ENCODE measurements at places on chromosomes 1 and 21.

GRCh38 chr1:205343431-205344065 is 13.2 kb downstream of the KLHDC8A start:
- no peak for DNase-seq
- H3K36me3 ChIP-seq, result no peaks in the 10 kb centered on the region
- no peak overlapping the region for H3K27ac ChIP-seq
- peaks cover 33% of the 10 kb centered on the region for H3K27me3 ChIP-seq

DNA sequence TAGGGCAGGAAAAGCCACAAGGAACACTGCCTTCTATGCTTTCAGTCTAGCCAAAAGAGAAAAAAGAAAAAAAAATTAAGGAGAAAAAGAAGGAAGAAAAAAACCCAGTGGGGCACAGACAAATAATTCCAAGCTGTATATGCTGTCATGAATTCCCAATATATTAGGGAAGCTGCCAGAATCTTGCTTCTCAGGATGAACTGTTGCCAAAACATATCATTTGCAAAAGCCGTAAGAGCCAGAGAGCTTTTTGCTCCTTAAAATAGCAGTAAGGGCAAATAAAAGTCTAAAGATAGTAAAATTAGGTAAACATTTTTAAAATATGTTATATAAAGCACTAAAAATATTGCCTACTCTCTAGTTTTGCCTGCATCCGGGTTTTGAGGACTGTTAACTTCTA is 52.1 kb downstream of the PGM1 start:
- H3K27ac ChIP-seq, result no peak overlapping the region
- H3K27me3 ChIP-seq, result no peaks in the 10 kb centered on the region
- H3K4me1 ChIP-seq, result no peaks in the 10 kb centered on the region
- H3K4me3 ChIP-seq, result no peak overlapping the region
- peaks cover 37% of the 10 kb centered on the region for H3K36me3 ChIP-seq
- DNase-seq, result no peak

DNA sequence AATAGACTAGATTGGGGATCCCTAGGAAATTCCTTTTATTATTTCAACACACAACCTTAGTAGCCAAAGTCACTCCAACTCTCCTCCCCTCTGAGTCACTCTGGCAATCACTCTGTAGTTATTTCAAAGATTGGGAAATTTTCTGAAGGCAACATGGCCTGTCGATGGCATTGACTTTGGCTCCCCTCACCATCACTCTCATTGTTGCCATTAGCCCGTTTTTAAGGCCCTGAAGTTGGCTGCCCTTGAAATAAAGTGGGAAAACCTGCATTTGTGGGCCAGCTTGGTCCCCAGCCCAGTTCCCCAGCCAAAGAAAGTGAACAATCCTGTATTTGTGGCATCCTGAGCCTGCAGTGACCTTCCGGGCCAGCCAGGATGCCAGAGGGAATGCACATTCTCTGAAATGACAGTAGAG is 52.5 kb downstream of the CDC7 start:
- H3K4me3 ChIP-seq, result no peak overlapping the region
- H3K36me3 ChIP-seq, result peaks cover 1% of the 10 kb centered on the region
- H3K27me3 ChIP-seq, result no peaks in the 10 kb centered on the region
- DNase-seq, result no peak

GRCh38 chr1:224387302-224387912 is 30.7 kb downstream of the CNIH4 start:
- no peaks in the 10 kb centered on the region for H3K27me3 ChIP-seq
- H3K4me3 ChIP-seq, result no peak overlapping the region
- peaks cover 44% of the 10 kb centered on the region for H3K4me1 ChIP-seq
- H3K27ac ChIP-seq, result peak overlapping the region; percentile 4
- DNase-seq, result no peak

GRCh38 chr1:152969036-152969435 is 1.4 kb upstream of the SPRR4 start:
- no peak overlapping the region for H3K27ac ChIP-seq
- H3K27me3 ChIP-seq, result peaks cover 6% of the 10 kb centered on the region
- H3K4me1 ChIP-seq, result no peaks in the 10 kb centered on the region

DNA sequence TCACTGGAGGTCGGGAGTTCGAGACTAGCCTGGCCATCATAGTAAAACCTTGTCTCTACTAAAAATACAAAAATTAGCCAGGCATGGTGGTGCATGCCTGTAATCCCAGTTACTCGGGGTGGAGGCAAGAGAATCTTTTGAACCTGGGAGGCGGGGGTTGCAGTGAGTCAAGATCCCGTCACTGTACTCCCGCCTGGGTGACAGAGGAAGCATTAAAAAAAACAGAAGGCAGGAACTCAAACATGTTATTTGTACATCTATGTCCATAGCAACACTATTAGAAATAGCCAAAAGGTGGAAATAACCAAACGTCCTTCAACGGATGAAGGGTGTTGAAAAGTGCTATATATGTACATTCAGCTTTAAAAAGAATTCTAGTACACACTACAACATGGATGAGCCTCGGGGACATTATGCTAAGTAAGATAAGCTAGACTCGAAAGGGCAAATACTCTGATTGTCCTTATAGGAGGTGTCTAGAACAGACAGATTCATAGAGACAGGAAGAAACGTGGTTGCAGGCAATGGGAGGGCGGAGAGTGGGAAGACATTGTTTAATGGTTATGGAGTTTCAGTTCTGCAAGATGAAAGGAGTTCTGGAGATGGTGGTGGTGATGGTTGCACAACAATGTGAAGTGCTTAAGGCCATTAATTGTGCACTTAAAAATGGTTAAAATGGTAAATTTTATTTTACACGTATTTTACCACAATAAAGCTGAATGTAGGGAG is 19.2 kb downstream of the NLRP3 start:
- DNase-seq, result no peak
- peaks cover 38% of the 10 kb centered on the region for H3K36me3 ChIP-seq
- H3K4me3 ChIP-seq, result no peak overlapping the region
- H3K27ac ChIP-seq, result no peak overlapping the region
- H3K27me3 ChIP-seq, result no peaks in the 10 kb centered on the region
- peaks cover 13% of the 10 kb centered on the region for H3K4me1 ChIP-seq

- no peak overlapping the region for H3K27ac ChIP-seq
- no peak overlapping the region for H3K4me3 ChIP-seq
- no peaks in the 10 kb centered on the region for H3K27me3 ChIP-seq
- DNase-seq, result no peak
- peaks cover 15% of the 10 kb centered on the region for H3K36me3 ChIP-seq
- H3K4me1 ChIP-seq, result peaks cover 25% of the 10 kb centered on the region
Observed at GRCh38 chr1:43370564-43370963, 2.8 kb upstream of the ELOVL1 start.

DNA sequence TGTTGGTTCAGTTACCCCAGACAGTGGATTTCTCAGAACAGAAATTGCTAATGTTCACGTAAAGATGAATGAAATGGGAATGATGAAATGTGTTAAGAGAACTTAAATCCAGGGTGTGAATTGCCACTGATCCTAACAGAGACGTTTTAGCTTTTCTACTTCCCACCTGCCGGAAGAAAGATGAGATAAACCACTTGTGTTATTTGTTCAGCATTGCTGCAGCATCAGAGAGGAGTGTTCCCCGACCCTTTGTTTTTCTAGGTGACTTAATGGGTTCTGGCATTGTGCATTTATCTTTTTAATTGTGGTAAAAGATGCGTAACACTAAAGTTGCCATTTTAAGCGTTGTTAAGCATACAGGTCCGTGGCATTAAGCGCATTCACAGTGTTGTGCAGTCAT is 122.3 kb downstream of the GALNT2 start:
- H3K36me3 ChIP-seq, result peaks cover 34% of the 10 kb centered on the region
- no peaks in the 10 kb centered on the region for H3K27me3 ChIP-seq

DNA sequence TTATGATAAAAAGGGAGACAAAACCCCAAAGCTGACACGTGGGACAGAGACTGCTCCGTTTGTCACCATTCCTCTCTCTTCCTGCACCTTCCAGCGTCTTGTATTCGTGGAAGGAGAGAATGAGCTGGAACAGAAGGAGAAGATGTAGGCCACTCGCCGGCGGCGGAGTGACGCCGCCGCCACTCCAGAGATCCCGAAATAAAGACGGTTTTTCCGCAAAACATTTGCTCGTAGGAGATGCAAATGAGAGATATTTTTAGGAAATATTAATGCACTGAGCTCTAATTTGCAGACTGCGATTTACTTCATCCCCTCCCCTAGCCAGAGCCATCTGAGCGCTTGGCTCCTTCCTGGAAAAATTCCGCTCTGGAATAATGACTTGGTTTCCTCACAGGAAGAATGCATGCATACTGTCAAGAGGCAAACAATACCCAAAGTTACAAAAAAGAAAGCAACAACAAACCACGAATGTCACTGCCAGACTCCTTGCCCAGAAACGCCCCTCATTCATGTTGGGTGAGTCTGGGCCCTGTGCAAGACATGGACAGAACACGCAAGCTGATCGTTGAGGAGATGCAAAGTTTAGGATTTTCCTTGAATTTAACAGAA is 18.0 kb upstream of the ADARB1 start:
- H3K4me1 ChIP-seq, result no peaks in the 10 kb centered on the region
- no peak overlapping the region for H3K27ac ChIP-seq
- no peak overlapping the region for H3K4me3 ChIP-seq
- peaks cover 16% of the 10 kb centered on the region for H3K27me3 ChIP-seq
- H3K36me3 ChIP-seq, result no peaks in the 10 kb centered on the region

DNA sequence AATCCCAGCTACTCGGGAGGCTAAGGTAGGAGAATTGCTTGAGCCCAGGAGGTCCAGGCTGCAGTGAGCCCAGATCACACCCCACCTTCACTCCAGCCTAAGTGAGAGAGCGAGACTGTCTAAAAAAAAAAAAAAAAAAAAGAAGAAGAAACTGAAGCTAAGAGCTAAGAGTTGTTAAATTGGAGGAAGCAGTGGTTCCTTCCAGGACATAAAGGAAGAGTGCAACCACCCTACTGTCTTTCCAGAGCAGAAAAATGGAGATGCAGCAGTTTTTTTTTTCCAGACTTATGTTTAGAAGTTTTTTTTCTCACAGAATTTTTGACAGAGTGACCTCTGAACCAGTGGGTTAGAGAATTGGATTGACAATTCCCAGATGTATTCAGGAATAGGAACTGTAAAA is 88.7 kb downstream of the HLX start:
- no peak for DNase-seq
- H3K4me3 ChIP-seq, result no peak overlapping the region
- H3K4me1 ChIP-seq, result no peaks in the 10 kb centered on the region
- H3K27me3 ChIP-seq, result peaks cover 3% of the 10 kb centered on the region

- H3K36me3 ChIP-seq, result peaks cover 7% of the 10 kb centered on the region
- peaks cover 72% of the 10 kb centered on the region for H3K4me1 ChIP-seq
- H3K27ac ChIP-seq, result peak overlapping the region; percentile 96
- peak overlapping the region; percentile 82 for H3K4me3 ChIP-seq
- DNase-seq, result peak; percentile 87
- H3K27me3 ChIP-seq, result no peaks in the 10 kb centered on the region
Observed at GRCh38 chr1:160768295-160768657, 27.7 kb upstream of the LY9 start.

- H3K27me3 ChIP-seq, result peaks cover 66% of the 10 kb centered on the region
- peaks cover 5% of the 10 kb centered on the region for H3K4me1 ChIP-seq
- DNase-seq, result no peak
- no peak overlapping the region for H3K4me3 ChIP-seq
Observed at GRCh38 chr1:6416295-6416656, 3.4 kb downstream of the HES2 start.

DNA sequence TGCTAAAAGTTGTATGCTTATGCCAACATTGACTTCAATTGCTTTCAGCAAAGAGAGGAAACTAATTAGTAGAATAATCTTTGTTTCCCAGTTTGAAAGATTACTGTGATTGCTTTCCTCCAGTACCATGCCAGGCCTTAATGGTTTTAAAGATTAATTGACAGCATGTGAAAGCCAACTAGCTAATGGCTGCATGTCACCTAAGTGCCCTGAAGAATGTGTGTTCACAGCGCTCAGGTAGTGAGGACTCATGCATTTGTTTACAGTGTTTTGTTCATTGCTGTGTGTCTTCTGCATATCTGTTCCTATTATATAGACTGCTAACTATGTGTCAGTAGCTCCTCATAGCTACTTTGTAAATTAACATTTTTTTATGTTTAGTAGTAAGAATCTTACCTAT is 335.6 kb downstream of the LRRIQ3 start:
- H3K27ac ChIP-seq, result no peak overlapping the region
- no peak overlapping the region for H3K4me3 ChIP-seq
- H3K27me3 ChIP-seq, result no peaks in the 10 kb centered on the region
- no peaks in the 10 kb centered on the region for H3K4me1 ChIP-seq
- no peaks in the 10 kb centered on the region for H3K36me3 ChIP-seq

DNA sequence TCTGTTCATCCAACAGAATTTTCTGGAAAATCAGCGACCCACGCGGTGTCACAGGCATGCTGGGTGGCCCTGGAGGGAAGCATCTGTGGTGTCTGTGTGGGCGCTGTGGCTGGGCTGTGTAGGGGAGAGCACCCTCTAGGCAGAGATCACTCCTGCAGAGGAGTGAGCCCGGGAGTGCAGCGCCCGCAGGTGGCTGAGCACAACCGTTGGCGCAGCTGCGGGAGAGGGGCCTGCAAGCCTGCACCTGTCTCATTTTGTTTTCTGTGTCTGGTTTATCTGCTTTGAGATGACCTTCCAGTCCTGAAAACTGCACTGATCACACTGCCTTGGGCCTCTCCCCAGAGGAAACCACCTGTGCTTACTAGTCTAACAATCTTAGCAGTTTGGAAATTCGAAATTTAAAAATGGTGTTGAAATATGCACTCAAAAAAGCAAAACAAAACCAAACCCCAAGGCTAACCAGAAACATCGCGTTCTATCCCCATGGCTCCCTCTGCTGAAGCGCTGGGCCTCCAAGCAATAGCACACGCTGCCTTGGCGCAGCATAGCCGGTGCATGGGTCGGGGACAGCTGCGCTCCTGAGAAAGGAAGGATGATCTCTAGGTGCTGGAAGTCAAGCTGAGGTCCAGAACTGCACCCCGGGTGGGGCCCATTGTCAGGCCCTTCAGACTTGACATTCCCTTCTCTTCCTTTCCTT is 4.8 kb downstream of the FAM3B start:
- no peaks in the 10 kb centered on the region for H3K36me3 ChIP-seq
- peaks cover 12% of the 10 kb centered on the region for H3K4me1 ChIP-seq
- no peak overlapping the region for H3K4me3 ChIP-seq

DNA sequence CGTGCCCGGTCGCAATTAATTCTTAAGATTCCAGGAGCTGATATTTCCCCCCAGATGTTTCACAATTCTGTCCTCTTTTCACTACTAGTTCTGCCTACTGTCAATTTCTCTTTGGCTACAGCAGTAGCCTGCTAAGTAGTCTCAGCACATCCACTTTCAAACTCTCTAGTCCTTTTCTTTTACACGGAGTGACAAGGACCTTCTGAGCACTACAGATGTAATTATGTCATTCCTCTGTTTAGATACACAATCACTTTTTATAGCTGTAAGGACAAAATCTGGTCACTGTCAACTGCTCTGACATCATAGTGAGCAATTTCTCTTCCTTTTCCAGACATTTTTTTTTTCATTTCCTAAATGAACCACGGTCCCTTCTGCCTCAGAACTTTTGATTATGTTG is 421.7 kb upstream of the CHRM3 start:
- no peaks in the 10 kb centered on the region for H3K36me3 ChIP-seq
- H3K27me3 ChIP-seq, result no peaks in the 10 kb centered on the region
- no peak overlapping the region for H3K27ac ChIP-seq
- H3K4me1 ChIP-seq, result no peaks in the 10 kb centered on the region
- no peak for DNase-seq
- no peak overlapping the region for H3K4me3 ChIP-seq
